NCI-H2227 treated with DMSO at 0.1 percent for 48 hours (cell line): ENCODE measurements at places on chromosomes 16 and 17.

DNA sequence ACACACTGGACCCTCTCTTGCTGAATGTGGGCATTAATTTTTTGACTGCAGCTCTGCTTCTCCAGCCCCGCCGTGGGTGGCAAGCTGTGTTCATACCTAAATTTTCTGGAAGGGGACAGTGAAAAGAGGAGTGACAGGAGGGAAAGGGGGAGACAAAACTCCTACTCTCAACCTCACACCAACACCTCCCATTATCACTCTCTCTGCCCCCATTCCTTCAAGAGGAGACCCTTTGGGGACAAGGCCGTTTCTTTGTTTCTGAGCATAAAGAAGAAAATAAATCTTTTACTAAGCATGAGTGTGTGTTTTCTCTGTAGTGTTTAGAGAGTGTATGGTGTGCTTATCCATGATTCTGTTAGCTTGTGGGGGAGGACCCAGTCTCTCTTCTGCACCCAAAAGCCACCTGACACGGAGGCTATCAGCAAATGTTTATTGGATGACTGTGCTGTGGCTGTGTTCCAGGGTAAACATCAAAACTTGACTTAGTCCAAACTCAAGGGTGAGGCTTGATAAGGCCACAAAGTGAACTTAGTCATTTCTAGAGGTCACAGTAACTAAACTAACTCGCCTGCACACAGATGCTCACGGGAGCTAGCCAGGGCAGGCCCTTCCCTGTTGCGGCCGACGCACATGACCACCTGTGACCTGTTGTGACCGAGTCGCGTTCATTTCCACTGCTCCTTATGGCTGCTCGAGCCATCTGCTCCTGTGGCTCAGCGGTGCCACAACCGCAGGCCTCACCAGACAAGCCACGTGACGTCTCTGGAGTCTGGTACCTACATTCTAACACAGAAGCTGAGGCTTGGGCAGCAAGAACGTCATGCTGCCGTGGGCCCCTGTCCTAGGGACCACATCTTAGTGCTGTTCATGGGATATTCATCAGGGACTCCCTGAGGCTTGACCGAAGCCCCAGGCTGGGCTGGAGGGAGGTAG lies 9.8 kb upstream of the MED11 start:
- no peak for DNase-seq

DNA sequence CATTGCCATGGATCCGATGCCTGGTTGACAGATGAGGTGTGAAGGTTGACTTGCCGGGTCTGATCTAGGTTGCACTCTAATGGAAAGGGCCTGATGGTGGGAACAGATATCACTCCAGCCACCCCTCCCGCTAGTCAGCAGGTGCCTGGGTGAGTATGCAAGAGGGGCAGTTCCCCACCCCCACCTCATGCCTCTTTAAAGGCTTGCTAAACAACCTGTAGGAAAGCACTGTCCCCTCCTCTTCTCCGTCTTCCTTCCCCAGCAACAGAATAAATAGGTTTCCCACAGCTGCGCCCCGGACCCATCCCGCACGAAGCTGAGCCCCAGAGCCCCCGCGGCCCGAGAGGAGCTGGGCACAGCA lies 746 bp upstream of the TMEM132E start:
- no peak for DNase-seq

DNA sequence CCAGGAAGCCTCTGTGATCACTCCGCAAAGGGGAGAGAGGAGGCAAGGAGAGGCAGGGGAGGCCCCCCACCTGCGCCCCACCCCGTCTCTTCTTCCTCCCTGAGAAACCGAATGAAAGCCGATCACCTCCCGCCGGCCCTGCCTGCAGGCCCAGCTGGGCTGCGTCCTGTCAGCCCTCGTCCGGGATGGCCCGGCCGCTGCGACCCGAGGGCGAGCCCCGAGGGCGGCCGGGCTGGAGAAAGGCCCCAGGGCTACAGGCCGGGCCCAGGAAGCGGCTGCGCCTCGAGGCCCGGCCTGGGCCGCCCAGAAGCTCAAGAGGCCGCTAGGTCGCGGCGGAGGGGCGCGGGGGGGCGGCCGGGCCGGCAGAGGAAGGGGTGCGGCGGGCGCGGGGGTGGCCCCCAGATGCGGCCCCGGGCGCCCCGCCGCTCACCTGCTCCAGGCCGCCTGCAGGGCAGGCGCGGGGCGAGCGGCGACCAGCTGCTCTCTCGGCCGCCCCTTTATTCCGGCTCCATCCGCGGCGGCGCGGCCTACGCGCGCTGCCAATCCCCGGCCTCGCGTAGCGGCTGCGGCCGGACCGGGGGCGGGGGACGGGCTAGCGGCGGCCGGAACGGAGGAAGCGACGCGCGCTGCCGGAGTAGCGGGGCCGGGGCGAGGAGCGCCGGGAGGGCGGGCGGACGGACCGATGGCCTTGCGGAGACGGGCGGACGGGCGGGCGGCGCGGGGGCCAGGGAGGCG lies at the start of gene ZNF319:
Gene ZNF319 (minus strand): TSS at position 702 of the 735 bp plus-strand sequence. CDS start 2,407 bp downstream, outside the sequence.
- DNase-seq = no peak

DNA sequence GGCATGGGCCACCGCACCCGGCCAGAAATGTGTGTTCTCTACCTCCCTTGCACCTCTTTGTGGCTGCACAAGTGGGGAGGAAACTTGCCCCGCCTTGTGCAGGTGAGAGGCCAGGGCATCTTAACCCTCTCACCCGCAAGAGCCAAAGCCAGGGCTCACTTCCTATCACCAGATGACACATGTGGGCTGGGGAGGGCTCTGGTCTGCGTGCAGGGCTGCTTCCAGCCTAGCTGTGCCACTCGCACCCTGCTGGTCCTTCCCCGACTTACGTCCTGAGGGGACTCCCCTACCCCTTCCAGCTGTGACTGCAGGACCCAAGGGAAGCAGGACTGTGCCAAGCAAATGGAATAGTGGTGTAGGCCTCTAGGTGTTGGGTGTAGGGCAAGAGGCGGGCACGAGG lies 6.9 kb downstream of the MIEF2 start:
- DNase-seq = no peak

DNA sequence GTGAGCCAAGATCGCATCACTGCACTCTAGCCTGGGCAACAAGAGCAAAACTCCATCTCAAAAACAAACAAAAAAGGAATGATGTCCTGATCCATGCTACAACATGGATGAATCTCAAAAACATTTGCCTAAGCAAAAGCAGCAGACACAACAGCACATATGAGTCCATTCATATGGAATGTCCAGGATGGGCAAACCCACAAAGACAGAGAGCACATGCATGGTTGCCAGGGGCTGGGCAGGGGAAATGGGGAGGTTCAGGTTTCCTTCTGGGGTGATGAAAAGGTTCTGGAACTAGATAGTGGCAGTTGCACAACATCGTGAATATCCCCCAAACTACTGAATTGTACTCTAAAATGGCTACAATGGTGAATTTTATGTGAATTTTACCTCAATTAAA lies 35.3 kb upstream of the RAI1 start:
- DNase-seq = no peak

DNA sequence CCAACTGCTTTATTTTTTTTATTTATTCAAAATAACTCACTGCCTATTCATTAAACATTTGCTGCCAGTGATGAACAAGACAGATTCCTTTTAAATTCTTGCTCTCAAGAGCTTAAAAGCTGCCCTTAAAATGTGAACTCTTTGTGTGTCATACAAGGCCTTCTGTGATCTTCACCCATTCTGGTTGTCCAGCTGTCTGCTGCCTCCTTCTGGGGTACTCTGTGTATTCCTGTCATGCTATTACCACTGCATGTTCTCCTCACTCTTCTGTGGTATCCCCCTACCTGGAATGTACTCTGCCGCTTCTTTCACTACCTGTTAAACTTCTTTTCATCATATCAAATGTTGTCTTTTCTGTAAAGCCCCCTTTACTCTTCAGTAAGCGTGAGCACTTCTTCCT lies 165.8 kb downstream of the CHD9 start:
- no peak for DNase-seq

DNA sequence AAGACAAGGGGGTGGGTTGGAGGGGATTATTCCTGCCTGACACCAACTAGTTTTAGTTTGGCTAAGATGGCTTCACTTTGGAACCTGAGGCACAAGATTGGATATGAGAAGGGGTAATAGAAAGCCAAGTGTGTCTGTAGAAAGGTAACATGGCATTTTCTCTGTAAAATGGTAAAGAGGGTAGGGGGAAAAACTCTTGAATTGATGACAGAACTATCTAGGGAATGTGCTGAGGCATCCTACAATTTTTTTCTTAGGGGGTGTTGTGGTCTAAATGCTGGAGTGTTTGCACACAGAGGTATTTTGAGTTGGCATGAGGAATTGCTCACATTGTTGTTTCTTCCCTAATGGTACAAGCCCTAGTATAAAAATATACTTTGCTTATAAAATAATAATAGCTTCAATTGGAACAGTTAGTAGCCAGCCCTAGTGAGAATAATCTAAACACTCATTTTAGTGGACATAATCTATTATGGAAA lies 25.8 kb downstream of the YPEL2 start:
- no peak for DNase-seq

DNA sequence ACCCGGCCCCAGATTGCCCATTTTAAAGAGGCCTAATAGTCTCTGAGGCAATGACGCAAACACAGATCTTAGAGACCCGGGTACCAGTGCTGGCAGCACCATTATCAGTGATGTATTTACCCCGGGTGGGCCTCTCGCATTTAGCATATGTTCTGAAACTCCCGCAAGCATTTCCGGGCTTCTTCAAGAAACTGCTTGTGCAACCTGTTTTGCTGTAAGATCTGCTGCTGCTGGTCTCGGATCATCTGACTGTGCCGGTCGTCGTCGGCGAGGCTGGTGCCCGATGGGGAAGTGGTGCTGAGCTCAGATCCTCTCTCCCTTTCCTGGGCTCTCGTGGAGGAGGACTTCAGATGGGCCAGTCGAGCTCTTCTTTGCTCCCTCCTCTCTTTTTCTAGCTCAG lies 12.5 kb downstream of the CEP295NL start:
- DNase-seq = no peak

- no peak for DNase-seq
These were observed 44.4 kb downstream of the CLEC19A start for GRCh38 chr16:19329932-19330331.

GRCh38 chr16:76474048-76474447 lies 196.8 kb downstream of the CNTNAP4 start:
- DNase-seq = no peak

GRCh38 chr16:58497935-58498334 lies 2.0 kb upstream of the NDRG4 start:
- DNase-seq = no peak
